ENCODE measurements at places on chromosomes 1 and 21.

DNA sequence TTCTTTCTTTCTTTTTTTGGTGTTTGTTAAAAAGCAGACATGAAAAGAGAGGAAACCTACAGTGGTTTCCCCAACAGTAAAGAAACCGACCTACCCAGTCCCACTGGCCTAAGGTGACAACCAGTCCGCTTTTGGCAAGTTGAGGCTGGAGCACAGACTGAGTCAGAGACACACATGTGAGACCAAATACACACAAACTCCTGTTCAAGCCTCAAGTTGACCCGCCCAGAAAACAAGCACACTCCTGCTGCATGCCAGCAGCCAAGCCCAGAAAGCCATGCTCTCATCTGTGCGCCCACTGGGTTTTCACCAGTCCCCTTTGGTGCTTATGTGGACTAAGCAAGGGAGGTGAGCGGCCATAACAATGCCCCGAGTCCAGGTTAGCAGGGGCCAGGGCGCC is 64.6 kb upstream of the GPR153 start:
- DNase-seq: no peak

DNA sequence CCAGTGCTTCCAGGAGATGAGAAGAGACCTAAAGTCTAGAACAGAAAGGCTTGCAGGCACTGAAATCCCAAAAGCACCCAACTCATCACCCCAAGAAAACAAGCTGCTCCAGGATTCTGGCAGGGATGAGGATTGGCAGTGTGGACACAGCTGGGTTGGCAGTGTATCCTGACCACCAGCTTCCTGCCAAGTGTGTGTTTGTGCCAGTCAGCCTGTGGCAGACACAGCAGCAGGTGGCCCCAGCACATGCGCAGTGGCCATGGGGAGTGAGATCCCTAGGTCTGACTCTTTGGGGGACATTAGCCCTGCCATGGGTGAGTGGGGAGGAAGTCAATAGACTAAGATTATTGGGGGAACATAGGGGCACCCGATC is 8.7 kb upstream of the SNAPIN start:
- peak; percentile 15 for DNase-seq

DNA sequence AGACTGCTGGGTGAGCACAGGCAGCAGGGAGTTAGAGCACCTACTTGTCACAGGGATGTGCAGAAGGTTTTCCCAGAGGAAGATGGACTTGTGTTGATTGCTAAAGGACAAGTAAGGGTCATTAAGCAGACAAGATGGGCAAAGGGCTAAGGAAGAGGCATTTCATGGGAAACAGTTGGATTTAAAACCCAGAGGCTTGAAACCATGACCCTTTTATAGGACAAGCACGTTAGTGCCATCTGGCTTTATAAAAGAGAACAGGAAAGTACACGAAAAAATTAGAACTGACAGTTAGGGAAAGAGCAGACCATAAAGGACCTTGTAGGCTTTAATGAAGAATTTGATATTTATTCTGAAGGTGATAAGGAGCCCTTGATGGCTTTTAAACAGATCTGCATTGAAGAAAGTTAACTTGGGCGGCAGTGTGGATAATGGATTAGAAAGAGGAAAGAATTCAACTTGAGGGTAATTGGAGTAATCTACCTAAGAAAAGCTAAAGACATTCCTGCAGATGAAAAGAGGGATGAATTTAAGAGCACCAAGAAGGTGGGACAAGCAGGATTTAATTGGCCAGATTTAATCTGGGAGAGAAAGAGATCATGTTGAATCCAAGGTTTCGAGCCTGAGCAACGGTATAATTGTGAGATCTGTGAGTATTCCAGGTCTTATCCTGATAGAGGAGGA is 68.6 kb downstream of the ZC3H11B start:
- no peak for DNase-seq

- no peak for DNase-seq
These were observed 51.1 kb upstream of the ACADM start for GRCh38 chr1:75673399-75673798.

DNA sequence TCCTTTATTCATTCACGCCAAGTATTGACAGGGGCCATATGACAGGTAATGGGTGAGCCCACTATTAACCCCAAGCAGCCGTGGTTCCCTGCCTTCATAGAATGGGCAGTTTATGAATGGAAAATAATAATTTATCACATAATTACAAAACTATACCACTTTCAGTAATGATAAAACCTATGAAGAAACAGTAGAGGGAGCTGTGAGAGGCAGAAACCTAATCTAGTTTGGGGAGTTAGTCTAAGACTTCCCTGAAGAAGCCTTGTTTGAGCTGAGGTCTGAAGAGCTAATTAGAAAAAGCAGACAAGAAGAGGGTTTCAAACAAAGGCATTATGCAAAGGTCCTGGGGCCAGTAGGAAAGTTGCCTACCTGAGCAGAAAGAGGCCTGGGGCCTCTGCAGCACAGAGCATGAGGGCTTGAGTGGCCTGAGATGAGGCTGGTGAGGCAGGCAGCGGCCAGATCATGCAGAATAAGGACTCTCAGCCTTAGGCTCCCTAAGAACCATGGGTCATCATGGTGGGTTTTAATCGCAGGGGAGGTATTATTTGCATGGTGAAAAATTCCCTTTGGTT is 142.8 kb downstream of the ATG4C start:
- DNase-seq: no peak

- no peak for DNase-seq
These were observed 137.8 kb downstream of the NUF2 start for GRCh38 chr1:163459539-163459938.

GRCh38 chr1:119626011-119626545 is 22.0 kb downstream of the ZNF697 start:
- DNase-seq: no peak

DNA sequence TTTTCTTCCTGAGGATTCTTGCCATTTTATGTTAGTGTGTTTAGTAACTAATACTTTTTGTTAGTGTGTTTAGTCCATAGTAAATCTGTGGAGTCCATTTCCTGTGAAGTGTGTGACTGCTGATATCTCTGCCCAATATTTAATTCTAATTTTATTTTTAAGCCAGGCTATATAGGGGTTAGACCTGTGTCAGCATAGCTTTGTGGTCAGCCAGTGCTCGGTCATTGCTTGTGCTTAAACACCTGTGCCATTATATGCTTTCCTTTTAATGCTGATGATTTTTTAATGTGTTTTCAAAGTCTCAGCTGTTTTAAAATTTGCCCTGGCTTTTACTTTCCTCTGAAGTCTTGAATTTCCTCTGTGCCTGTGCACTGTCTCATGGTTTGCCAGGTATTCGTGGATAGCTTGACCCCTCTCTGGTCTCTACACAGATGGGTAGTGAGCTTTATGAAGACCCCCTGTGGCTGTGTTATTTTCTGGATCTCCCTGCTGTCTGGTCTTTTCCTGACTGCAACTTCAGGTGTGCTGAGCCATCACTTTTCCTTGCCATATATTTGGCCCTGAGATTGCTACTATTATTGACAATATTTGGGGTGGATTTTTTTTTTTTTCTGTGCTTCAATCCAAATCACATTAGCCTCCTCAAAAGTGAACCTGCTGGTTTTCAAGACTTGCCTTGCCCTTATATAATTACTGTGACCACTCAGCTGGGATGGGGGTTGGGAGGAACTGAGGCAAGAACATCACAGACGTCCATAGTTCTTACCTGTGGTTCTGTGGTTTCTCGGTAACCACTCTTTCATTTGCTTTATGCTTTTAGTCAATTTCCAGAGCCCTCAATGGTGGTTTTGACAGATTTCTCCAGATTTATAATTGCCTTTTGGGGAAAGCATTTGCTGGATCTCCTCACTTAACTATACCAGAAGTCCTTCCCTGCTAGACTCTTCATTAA is 59.6 kb downstream of the RPS6KC1 start:
- DNase-seq: no peak

DNA sequence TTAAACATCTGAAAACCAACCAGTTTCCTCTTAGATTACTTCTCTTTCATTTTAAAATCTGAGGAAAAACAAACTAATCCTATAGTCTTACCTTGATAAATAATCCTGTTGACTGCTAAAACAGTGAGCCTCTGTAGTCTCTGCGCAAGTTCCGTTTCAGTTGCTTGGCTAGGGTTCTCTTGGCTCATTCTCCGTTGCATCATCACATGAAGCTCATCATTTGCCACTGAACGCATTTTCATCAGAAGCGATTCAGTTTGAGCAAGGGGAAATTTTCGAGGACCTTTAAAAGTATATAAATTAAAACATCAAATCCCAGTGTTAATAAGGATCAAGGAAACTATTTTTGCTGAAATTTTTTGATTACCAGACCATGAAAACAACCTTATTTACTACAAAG is 96.7 kb upstream of the GNG4 start:
- DNase-seq: no peak

GRCh38 chr1:72283022-72283306 is 625 bp upstream of the NEGR1 start:
- DNase-seq: no peak

GRCh38 chr1:193700710-193701355 is 514.4 kb upstream of the B3GALT2 start:
- no peak for DNase-seq

DNA sequence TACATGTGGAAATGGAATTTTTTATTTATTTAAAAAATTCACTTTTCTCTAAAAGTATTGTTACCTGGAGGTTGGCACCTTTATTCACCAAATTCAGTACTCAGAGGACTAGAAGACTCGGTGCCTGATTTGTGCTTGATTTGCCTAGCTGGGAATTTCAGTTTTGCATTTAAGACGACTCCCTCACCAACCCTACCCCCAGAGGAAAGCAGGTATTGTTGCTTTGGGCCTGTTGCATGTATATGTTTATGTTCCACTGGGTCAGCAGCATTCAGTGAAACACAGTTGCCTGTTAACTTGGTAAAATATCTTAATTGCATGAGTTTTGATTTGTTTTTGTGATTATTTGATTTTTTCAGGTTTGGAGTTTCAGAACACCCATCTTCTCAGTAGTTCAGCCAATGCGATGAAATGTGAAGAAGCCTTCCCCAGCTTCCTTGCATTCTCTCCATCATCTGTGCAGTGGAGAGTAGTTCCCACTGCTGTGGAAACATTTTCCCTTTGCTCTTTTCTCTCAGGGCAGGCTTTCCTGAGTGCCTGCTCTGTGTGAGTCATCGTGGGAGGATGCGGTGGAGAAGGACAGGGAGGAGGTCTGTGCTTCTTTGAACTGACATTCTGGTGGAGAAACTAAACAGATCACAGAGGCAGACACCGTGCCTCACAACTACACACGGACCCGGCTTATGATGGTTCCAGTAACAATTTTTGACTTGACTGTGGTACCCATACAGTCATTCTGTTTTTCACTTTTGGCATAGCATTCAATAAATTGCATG is 6.4 kb downstream of the ADARB1 start:
- no peak for DNase-seq

DNA sequence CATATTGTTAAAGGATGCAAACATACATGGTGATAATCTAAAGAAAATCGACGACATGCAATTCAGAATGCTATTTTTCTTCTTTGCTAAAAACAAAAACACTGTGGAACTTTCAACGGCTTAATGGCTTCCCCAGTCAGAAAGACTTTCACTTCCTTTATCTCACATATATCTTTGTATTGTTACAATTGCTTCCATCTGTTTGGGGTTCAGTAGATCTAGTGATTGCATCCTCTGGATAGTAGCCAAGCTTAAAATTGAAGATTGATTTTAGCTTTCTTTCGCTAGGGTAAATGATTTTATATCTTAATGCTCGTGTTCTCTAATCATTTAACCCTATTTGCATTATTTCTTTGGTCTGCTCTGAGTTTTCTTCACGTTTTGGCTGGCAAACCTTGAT is 31.8 kb upstream of the ADAMTS1 start:
- DNase-seq: no peak

GRCh38 chr1:243438815-243439214 is 183.0 kb downstream of the SDCCAG8 start:
- no peak for DNase-seq

DNA sequence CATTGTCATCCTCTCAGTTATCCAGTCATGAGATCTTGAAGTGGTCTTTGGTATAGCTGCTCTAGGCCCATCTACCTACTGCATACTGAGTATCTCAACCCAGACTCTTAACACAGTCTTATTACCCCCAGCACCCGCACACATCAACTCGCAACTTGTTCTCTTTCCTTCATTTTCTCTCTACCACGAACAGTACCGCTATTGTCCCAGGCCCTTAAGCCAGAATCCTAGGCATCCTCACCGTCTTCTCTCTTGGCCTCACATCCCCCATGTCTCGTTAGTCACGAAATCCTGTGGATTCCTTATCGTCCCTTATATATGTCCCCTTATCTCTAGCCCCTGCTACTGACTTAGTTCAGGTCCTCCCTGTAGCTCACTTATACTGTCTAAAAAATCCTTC is 126.4 kb downstream of the TMEM53 start:
- DNase-seq: no peak

- DNase-seq: no peak
These were observed 829 bp downstream of the ALX3 start for GRCh38 chr1:110069404-110070281.

GRCh38 chr1:14064649-14065442 is 364.9 kb downstream of the PRDM2 start:
- no peak for DNase-seq

DNA sequence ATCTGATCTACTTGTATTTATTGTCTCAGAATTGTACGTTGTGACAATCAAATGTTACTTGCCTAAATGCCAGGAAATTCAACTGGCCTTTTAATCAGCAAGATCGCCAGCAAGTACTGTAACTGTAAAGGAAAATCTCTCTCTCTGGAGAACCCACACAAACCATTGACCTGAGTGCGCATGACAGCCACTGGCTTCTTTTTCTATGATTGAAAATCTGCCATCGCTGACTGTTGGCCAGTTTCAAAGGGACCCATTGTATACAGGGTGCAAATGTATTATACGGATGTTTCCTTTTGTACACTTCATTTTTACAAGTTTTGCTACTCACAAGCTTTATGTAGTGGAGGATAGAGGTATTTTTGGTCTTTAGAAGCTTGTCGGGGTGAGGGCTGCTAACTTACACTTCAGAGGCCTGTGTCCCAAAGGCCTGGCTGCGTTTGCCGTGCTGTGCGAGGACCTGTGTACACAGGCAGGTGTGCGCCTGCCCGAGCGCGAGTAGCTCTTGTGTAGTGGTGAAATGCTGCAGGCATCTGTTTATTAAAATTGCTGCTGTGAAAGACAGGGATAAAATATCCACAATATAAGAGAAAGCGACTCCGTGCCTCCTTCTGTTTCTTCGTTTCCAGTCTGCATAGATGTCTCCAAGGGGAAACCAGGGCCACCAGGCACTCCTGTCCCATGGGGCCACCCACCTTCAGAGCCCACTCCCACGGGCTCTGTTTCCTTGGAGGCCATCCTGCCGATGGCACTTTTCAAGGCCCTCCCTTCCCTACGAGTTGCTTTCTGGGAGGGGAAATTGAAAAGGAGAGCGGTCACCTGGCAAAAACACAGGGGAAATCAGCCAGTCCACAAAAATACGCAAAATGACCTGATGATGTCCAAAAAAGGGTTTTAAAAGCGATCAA is 25.3 kb upstream of the TRAPPC10 start:
- DNase-seq: peak; percentile 9

- DNase-seq: no peak
These were observed 51.5 kb downstream of the SH3BGR start for GRCh38 chr21:39503123-39503762.

DNA sequence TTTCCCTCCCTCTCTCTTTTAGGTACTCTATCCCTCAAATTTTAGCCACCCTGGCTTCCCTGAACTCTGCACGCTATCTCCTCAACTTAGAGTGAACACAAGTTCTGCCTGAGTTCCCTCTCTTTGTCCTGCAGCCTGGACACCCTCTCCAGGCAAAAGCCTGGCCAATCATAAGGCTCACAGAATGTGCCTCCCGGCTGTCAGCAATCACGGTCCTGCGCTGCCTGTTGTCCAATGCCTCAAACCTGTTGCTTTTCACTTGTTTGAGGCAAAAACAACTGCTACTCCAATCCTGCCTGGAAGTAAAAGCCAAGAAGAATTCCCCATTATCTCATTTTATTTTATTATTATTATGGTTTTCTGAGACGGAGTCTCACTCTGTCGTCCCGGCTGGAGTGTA is 66.1 kb downstream of the LGR6 start:
- DNase-seq: no peak

GRCh38 chr1:159987186-159987585 is 33.1 kb upstream of the SLAMF9 start:
- DNase-seq: no peak

Data from NCI-H510A (cell line).